ENCODE measurements at places on chromosomes 11 and 22.

DNA sequence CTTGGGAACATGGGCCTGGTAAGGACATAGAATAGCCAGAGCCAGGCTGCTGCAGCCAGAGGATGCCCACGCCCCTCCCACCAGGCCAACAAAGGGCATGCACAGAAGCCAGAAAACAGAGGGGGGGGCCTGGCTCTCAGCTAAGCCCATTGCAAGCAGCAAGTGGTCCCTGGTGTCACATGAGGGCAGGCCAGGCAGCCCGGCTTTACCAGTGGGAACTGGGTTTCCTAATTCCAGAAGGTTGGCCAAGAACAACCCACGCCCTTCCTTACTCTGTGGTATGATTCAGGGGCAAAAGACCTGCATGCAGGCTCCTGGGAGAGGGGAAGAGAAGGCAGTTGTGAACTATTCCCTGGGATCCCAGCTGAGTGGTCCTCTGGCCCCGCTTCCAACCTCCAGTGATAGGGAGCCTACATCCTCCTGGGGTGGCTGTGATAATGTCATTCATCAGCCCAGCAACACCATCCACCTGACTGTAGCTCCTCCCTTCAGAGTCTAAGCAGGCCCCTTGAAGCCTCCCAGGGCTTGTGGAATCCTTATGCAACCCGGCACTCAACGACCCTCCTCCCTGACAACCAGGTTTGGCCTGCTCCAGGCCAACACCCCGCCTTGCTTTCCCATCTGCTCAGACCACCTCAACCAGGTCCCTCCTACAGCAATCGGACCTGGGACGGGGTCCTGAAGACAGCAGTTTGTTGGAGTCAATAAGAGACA is 62.1 kb upstream of the LMO1 start:
- no peak for DNase-seq

DNA sequence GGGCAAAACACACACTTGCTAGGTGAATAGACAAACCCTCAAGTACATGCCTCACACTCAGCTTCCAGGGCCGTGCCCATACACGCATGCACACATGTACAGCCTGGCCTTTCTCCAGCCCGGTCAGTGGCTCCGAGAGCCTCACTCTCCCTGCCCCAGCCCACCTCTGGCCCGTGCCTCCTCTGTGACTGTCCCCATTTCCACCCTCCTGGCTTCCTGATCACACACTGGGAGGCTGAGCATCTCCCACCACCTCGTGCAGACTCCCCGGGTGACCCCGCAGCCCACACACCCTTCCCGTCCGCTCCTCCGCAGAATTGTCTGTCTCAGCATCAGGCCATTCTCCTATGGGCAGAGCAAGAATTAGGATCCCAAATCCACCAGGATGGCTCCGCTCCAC is 634.1 kb downstream of the TBC1D22A start:
- no peak for DNase-seq

GRCh38 chr22:27992294-27993165 is 73.5 kb upstream of the PITPNB start:
- no peak for DNase-seq

DNA sequence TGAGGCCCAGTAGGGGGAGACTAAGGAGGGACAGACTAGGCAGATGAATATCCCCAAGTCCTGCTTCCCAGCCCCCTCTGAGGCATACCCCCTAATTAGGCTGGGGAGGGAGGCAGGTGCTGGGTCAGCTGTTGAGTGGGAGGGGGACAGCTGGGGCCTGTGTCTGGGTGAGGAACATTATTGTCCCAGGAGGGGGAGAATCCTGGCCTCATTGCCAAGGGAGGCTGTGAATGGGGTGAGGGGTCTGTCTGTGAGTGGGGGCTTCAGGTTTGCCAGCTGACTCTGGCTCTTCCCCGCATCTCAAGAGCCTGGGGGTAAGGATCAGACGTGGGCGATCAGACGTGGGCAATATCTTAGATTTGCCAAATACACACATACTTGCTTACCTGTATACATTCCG is 2.1 kb downstream of the INPPL1 start:
- no peak for DNase-seq

GRCh38 chr11:11476971-11477645 is 124.1 kb upstream of the CSNK2A3 start:
- no peak for DNase-seq
